DMS 273 treated with DMSO at 0.1 percent for 48 hours (cell line): ENCODE measurements at places on chromosomes 12 and 14.

DNA sequence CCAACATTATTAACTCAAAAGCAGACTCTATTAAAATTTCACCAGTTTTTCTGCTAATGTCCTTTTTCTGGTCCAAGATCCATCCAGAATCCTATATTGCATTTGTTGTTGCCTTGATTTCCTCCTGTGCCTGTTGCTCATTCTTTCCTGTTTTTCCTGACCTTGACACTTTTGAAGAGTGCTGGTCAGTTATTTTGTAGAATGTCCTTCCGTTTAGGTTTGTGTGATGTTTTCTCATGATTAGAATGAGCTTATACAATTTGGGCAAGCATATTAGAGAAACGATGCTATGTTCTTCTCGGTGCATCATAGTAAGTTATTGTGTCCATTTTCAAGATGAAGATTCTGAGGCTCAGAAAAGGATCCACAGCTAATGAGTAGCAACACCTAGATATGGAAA, 33.9 kb downstream of the PHLDA1 start:
- no peak for DNase-seq

DNA sequence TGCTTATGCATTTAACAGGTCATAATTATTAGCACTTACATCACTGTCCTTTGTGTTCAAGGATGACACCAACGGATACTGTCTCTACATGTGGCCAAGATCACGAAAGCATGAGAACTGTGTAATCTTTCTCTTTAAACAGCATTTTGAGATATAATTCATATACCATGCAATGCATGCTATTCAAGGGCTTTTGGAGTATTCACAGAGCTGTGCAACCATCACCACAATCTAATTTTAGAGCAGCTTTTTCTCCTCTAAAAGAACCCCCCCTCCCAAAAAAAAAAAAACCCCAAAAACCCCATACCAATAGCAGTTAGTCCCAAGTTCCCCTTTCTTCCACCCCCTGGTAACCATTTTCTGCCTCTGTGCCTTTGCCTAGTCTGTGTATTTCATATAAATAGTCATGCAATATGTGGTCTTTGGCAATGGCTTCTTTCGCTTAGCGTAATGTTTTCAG, 60.6 kb downstream of the SPRING1 start:
- no peak for DNase-seq

DNA sequence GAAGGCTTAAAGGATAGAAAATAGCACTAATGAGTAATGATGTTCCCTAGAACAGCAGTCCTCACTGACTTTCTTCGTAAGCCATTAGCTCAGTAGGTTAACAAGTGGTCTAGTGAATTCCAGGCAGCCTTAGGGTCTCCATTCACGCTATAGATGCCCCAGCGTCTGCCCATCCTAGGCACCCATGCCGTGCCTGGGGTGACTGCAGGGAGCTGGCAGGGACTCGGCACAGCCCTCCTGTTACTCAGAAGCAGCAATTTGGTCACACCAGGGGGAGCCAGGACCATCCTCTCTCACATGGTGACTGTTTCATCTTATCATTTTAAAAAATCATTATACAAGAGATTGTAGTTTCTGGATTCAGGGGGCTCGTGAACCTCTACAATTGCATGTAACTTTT, 66.0 kb upstream of the TRAF3 start:
- no peak for DNase-seq

- no peak for DNase-seq
Observed at GRCh38 chr12:92955997-92956663, 27.0 kb upstream of the EEA1 start.

- peak; percentile 40 for DNase-seq
Observed at GRCh38 chr12:56987551-56988053, 18.7 kb downstream of the ZBTB39 start.

- DNase-seq: no peak
Observed at GRCh38 chr12:10365696-10366405, 24.0 kb downstream of the KLRK1 start.

DNA sequence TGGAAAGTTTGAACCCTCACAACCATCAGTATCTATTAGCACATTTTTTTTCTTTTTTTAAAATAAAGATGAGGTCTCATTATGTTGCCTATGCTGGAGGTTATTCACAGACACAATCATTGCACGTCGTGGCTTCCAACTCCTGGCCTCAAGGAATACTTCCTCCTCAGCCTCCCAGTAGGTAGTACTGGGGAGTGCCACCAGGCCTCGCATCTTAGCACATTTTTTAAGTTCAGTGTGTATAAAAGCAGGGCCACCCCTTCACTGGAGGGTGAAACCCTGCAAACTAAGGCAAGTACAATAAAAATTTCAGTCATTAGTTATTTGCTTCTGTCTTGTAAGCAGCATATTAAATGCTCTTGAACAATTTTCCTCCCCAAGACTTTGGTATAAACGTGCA, 114.2 kb upstream of the SINHCAF start:
- DNase-seq: no peak

DNA sequence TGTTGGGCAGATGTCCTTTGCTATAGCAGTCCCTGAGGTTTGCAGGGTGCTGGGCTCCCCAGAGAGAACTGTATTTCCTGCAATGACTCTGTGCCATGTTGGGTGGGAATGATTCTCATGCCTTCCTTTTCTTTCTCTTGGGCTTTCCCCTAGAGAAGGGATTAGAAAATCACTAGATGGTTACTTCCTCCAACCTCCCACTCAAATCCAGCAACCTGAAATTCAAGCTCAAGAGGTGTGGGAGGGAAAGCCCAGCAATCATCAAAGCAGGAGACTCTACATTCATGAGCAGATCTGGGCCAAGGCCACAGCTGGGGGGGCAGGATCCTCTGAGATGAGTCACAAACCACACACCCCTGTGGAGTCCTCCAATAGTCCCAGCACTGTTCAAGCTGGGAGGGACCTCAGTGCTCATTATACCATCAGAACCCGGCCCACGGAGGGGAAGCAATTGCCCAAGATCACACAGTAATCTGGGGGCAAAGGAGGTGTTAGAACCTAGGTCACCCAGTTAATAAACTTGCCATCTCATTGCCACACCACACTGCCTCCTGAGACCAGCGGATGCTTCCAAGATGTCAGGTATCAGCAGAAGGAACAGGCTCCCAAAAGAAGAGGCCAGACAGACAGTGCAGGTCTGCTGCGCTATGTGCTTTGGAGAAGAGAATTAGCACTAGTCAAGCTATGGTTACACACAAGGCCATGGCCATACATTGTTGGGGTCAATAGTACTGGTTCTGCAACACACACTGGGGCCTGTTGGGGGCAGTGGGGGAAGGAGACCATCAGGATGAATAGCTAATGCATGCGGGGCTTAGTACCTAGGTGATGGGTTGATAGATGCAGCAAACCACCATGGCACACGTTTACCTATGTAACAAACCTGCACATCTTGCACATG, 65.7 kb downstream of the TTC9 start:
- DNase-seq: no peak

DNA sequence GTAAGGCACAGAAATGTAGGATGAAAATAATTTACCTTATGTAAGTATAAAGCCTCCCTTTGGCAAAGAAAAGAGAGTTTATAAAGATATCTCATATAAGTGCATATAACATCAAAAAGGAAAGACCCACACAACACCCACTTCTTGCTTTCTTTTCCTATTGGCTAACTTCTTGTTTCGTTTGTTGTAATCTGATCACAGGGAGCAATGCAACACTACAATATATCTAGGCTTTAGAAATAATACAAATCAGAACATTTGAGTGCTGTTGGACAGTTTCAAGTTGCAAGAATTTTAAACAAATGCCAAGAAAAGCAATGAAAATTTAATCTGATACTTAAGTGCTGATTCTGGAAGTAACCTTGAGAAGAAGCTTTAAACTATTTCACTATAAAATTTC, 1.3 kb downstream of the FGD6 start:
- DNase-seq: no peak

GRCh38 chr14:72610096-72610830, 283.6 kb downstream of the DPF3 start:
- no peak for DNase-seq

DNA sequence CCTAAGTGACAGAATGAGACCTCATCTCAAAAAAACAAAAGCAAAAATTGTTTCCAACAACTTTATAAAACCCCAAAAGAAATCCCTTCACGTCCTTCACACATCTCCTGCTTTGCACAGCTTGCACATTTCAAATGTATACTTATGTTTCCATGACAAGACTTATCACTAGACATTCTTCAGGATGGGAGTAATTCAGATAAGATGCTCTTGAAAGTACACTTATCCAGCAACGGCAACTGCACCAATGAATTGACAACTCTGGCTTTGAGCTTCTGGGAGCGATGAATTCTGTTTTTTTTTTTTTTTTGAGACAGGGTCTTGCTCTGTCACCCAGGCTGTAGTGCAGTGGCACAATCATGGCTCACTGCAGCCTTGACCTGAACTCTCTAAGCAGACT, 30.8 kb upstream of the AKAP5 start:
- DNase-seq: no peak

GRCh38 chr14:103521438-103521950, 1.1 kb downstream of the CKB start:
- DNase-seq: no peak

DNA sequence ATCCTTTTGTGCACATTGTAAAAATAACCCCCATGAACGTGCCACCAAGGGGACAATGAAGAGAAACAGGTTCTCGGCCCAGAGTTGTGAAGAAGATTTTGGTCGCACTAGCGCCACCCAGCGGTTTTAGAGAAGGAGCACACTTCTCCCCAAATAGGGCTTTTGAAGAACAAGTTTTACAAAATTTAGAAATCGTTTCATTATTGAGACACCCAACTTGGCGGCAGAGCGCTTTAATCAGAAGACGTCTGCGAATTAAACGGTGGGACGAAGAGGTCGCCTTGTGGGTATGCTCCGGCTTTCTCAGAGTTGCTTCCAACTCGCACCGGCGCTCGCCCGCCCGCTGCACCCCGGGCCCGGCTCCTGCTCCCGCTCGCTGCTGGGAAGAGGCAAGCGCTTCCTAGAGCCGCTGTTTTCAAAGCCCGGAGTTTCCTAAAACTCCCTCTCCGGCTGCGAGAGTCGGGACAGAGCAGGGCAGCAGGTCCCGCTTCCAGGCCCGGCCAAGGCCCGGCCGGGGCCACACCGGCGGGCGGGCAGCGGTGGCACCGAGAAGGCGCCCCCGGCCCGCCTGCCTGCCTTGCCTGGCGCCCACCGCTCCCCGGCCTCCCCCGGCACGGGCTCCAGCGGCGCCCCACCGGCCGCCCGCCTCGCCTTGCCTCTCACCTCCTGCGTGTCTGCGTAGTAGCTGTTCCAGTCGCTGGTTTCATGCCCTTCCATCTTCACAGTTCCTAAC, 645 bp downstream of the FOXA1 start:
- peak; percentile 58 for DNase-seq

- DNase-seq: no peak
Observed at GRCh38 chr12:109770861-109771670, 57.4 kb downstream of the FAM222A start.

DNA sequence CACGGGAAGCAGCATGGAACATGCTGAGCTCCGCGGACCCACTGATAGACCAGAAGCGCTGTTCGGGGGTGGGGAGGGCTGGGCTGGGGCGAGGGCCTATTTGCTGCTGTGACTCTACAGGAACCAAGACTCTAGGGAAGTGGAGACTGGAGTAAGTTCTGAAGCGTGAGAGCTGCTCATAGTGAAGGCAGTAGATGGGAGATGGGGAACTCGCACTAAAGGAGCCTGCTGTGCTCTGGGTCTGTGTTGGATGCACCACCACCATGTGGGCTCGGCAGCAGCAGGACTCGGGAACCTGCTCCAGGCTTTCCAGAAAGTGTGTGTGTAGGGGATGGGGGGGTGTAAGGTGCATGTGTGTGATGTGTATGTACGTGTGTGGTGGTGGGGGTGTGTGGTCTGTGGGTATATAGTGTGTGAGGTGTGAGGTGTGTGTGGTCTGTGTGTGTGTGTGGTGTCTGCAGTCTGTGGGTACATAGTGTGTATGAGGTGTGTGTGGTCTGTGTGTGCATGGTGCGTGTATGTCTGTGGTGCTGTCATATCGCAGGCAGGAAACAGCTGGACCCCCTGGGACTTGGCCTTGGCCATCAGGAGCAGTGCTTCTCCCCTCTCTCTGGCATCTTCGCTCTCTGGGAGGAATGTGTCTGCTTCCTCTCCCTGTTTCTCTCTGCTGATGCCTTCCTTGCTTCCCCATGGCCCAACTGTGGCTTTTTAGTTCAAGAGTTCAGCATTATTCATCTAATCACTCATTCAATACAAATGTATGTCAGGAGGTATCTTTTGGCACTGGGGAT, 378.9 kb downstream of the FUT8 start:
- no peak for DNase-seq

DNA sequence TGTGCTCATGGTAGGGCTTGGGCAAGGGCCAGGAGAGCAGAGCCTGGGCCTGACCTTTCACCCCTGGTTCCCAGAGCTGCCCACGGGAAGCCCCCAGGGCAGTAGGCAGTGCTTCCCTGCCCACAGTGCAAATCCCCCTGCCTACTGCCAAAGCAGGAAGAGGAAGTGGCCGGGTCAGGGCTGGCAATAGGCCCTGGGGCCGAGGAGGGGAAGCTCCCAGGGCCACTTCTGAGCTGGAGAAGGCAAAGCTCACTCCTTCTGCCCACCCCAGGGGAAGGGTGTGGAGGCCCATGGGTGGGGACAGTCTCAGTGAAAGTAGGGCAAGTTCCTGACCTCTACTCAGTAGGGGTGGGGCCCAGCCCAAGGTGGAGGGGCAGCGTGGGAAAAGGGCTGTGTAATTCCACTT, 5.4 kb upstream of the NR4A1 start:
- DNase-seq: no peak

GRCh38 chr12:129532082-129532481, 371.7 kb downstream of the TMEM132D start:
- no peak for DNase-seq

DNA sequence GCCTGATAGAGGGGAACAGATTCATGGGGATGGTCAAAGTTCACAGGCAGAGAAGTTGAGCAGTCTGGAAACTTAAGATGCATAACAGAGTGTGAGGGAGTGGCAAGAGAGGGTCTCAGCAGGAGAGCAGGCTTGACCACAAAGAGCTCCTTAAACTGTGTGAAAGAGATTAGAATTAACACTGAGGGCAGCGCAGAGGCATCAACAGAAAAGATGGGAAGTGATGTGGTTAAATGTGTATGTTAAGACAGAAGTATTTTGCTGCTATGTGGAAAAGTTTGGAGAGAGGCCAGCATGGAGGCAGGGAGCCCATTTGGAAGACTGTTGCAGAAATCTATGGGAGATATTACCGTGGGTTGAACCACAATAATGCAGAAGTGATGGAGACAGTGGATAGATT, 122.7 kb upstream of the LMNTD1 start:
- no peak for DNase-seq

GRCh38 chr14:104169005-104169698, 30.8 kb downstream of the KIF26A start:
- no peak for DNase-seq

GRCh38 chr14:68245146-68246073, 425.8 kb downstream of the RAD51B start:
- DNase-seq: peak; percentile 45

DNA sequence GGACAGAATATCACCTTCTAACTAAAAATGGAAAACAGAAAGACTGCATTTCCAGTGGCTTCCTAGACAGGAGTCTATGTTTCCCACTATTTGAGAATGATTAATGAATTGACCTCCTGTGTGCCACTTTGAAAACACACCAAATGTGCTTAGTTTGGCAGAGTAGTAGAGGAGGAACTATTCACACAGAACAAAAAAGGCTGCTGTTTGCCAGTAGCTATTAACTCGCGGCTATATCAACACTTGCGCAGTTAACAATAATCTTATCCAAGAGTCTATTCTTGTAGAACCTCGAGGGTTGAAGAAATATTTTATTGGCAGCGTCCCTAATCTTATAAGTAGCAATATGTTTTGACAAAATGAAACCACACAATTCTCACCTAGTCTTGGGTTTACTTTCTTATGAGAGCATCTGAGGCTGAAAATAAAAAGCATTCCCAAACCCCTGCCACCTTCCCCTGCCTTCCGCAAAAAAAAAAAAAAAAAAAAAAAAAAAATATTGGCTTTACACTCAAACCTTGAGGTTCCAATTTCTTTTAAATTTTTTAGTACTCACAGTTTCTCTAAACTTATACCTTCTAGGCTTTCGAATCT, 127.3 kb upstream of the FLRT2 start:
- DNase-seq: no peak
